ENCODE measurements at places on chromosomes 13 and 19. TPM values are rescaled to one million over a fixed set of nuclear protein-coding genes. Genes with fewer than 3 reads are reported as not detected.

SLC7A10 gene
- total RNA-seq, result not detected

GRCh38 chr19:30425885-30426838 lies 54.0 kb downstream of the ZNF536 start:
- H3K36me3 ChIP-seq, result no peaks in the 10 kb centered on the region
- DNase-seq, result no peak
- no peaks in the 10 kb centered on the region for H3K4me1 ChIP-seq
- no peaks in the 10 kb centered on the region for H3K27me3 ChIP-seq
- no peak overlapping the region for H3K27ac ChIP-seq

- H3K4me3 ChIP-seq, result no peak overlapping the region
- H3K27ac ChIP-seq, result no peak overlapping the region
- no peaks in the 10 kb centered on the region for H3K36me3 ChIP-seq
- peaks cover 9% of the 10 kb centered on the region for H3K4me1 ChIP-seq
- no peak for DNase-seq
These were observed 4.3 kb downstream of the FAAP24 start for GRCh38 chr19:32976223-32976805.

GRCh38 chr13:108609353-108609752 lies 20.1 kb upstream of the MYO16 start:
- no peak for DNase-seq
- H3K27me3 ChIP-seq, result no peaks in the 10 kb centered on the region
- no peaks in the 10 kb centered on the region for H3K4me1 ChIP-seq
- H3K4me3 ChIP-seq, result no peak overlapping the region
- H3K27ac ChIP-seq, result no peak overlapping the region

- no peak overlapping the region for H3K27ac ChIP-seq
- H3K4me3 ChIP-seq, result no peak overlapping the region
- peaks cover 14% of the 10 kb centered on the region for H3K27me3 ChIP-seq
These were observed 110.9 kb downstream of the IER2 start for GRCh38 chr19:13260883-13261653.

GYS1 gene
- 36.0 TPM for total RNA-seq

DNA sequence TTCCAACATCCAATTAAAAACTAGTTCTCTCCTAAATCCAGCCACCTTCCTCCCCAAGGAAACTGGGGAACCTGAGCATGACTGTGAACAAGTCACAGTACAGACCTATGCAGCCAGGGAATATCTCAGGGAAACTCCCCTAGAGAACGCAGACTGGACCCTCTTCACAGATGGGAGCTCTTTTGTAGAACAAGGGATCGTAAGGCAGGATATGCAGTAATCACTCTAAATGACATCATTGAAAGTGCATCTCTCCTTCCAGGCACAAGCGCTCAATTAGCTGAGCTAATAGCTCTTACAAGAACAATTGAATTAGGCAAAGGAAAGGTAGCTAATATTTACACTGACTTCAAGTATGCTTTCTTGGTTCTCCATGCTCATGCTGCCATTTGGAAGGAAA lies 1331.7 kb downstream of the UQCRFS1 start:
- H3K27me3 ChIP-seq, result no peaks in the 10 kb centered on the region
- no peaks in the 10 kb centered on the region for H3K36me3 ChIP-seq
- H3K27ac ChIP-seq, result no peak overlapping the region
- H3K4me1 ChIP-seq, result no peaks in the 10 kb centered on the region
- peak; percentile 80 for DNase-seq

GRCh38 chr19:29667901-29668341 lies 2.7 kb downstream of the PLEKHF1 start:
- H3K4me3 ChIP-seq, result no peak overlapping the region
- DNase-seq, result no peak
- H3K27ac ChIP-seq, result peak overlapping the region; percentile 87
- no peaks in the 10 kb centered on the region for H3K36me3 ChIP-seq
- peaks cover 97% of the 10 kb centered on the region for H3K4me1 ChIP-seq

- H3K27me3 ChIP-seq, result no peaks in the 10 kb centered on the region
- H3K4me3 ChIP-seq, result no peak overlapping the region
- H3K27ac ChIP-seq, result no peak overlapping the region
- DNase-seq, result no peak
These were observed 1029.6 kb downstream of the PCDH9 start for GRCh38 chr13:66200555-66200954.

CGB2 gene
- not detected for total RNA-seq

GPR4 gene
- total RNA-seq, result 5.5 TPM

- H3K4me3 ChIP-seq, result no peak overlapping the region
- peaks cover 9% of the 10 kb centered on the region for H3K4me1 ChIP-seq
- no peaks in the 10 kb centered on the region for H3K36me3 ChIP-seq
- H3K27me3 ChIP-seq, result no peaks in the 10 kb centered on the region
- H3K27ac ChIP-seq, result no peak overlapping the region
These were observed 300.3 kb downstream of the MYO16 start for GRCh38 chr13:108929532-108930206.

DNA sequence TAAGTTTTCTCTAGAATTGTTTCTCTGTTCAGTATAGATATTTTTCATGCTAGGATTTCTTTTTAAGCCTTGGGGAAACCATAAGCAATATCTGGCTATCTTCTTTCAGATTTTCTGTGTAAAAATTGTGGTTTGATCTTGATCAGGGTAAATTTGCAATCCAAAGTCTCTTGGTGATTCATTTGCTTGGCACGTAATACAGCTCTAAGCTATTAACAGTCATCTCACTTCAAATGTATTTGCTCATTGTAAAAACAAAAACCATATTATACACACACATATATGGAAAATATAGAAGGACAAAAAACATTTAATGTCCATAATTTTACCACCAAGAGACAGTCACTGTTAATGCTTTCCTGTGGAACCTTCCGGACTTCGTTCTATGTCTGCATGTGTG lies 191.0 kb downstream of the SHISA2 start:
- no peak for DNase-seq
- H3K36me3 ChIP-seq, result no peaks in the 10 kb centered on the region
- no peaks in the 10 kb centered on the region for H3K27me3 ChIP-seq
- no peak overlapping the region for H3K27ac ChIP-seq
- H3K4me3 ChIP-seq, result no peak overlapping the region

FAM216B gene
- total RNA-seq, result not detected

GRCh38 chr13:46949211-46949610 lies 52.4 kb upstream of the HTR2A start:
- H3K27ac ChIP-seq, result no peak overlapping the region
- no peaks in the 10 kb centered on the region for H3K36me3 ChIP-seq
- H3K27me3 ChIP-seq, result no peaks in the 10 kb centered on the region
- no peaks in the 10 kb centered on the region for H3K4me1 ChIP-seq

GRCh38 chr13:51923983-51924539 lies 62.3 kb downstream of the CCDC70 start:
- H3K4me1 ChIP-seq, result no peaks in the 10 kb centered on the region
- no peak for DNase-seq
- no peak overlapping the region for H3K4me3 ChIP-seq
- H3K36me3 ChIP-seq, result peaks cover 4% of the 10 kb centered on the region
- no peaks in the 10 kb centered on the region for H3K27me3 ChIP-seq

- H3K27me3 ChIP-seq, result peaks cover 4% of the 10 kb centered on the region
- H3K4me3 ChIP-seq, result no peak overlapping the region
- H3K36me3 ChIP-seq, result no peaks in the 10 kb centered on the region
- no peaks in the 10 kb centered on the region for H3K4me1 ChIP-seq
- no peak overlapping the region for H3K27ac ChIP-seq
- DNase-seq, result no peak
These were observed 8.8 kb upstream of the IGFL4 start for GRCh38 chr19:46049597-46049996.

NCAN gene
- not detected for total RNA-seq

DNA sequence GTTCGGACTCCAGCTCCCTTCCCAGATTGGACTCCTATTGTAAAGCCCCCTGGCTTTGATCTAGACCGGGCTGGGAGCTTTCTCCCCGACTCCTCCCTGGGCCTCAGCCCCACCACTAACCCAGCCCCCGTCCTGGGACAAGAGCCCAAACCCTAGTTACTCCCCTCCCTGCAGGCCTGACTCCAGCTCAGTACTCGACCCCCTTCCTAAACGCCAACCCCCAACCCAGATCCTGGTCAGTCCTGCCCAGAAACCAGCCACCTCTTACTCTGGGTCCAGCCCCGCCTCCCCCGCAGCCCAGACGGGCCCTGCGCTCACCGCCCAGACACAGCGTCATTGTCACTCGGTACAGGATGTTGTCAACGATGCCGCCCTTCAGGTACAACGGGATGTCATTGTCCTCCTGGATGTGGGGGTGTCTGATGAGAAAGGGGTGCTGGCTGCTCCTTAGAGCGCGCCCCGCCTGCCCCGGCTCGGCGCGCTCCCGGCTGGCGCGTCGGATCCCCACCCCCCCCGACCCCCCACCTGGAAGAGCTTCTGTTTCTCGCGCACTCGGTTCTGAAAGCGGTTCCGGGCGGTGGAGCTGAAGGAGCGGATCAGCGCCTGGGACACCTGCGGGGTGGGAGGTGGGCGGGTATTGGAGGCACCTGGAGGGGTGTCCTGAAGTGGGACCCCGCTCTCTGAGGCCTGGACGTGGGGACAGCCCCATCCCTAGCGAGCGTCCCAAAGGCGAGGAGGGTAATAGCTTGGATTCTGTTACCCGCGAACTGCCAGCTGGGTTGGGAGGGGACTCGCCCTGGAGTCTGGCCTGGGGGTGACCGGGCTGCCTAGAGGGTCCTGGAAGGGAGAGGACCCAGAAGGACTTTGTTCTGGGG lies 866 bp downstream of the COX7A1 start:
- H3K36me3 ChIP-seq, result peaks cover 49% of the 10 kb centered on the region
- H3K27ac ChIP-seq, result peak overlapping the region; percentile 92
- H3K4me1 ChIP-seq, result peaks cover 31% of the 10 kb centered on the region
- peak overlapping the region; percentile 74 for H3K4me3 ChIP-seq

- peak; percentile 93 for DNase-seq
- peaks cover 23% of the 10 kb centered on the region for H3K36me3 ChIP-seq
- peak within 1 kb of the TSS; percentile 69 for H3K4me3 ChIP-seq
- H3K27me3 ChIP-seq, result peaks cover 8% of the 10 kb centered on the region
- H3K4me1 ChIP-seq, result peaks cover 8% of the 10 kb centered on the region
These were observed at the start of gene ZNF578 for GRCh38 chr19:52453324-52454094. Gene ZNF578, plus strand, starts transcription at chr19:52453553. Its CDS starts 48,293 bp downstream, at chr19:52501846.

OR4F17 gene
- not detected for total RNA-seq

DNA sequence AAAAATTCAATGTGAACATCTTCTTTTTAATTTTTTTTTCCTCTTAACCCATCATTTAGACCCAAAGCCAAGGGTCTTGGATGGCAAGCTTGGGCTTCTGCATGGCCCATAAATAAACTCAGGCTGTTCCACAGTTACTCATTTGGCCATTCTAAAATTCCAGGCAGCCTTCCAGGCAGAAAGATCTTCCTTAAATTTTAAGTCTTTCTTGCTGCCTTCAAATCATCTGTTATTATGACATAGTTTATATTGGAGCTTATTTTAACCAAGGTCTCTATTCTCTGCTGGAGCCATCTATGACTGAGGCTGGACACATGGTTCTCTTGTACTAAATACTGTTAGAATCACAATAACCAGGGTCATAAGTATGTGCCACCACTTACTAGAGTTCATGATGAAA lies 317.3 kb upstream of the MAB21L1 start:
- no peak overlapping the region for H3K4me3 ChIP-seq
- DNase-seq, result no peak
- peak overlapping the region; percentile 63 for H3K27ac ChIP-seq
- H3K36me3 ChIP-seq, result no peaks in the 10 kb centered on the region

DNA sequence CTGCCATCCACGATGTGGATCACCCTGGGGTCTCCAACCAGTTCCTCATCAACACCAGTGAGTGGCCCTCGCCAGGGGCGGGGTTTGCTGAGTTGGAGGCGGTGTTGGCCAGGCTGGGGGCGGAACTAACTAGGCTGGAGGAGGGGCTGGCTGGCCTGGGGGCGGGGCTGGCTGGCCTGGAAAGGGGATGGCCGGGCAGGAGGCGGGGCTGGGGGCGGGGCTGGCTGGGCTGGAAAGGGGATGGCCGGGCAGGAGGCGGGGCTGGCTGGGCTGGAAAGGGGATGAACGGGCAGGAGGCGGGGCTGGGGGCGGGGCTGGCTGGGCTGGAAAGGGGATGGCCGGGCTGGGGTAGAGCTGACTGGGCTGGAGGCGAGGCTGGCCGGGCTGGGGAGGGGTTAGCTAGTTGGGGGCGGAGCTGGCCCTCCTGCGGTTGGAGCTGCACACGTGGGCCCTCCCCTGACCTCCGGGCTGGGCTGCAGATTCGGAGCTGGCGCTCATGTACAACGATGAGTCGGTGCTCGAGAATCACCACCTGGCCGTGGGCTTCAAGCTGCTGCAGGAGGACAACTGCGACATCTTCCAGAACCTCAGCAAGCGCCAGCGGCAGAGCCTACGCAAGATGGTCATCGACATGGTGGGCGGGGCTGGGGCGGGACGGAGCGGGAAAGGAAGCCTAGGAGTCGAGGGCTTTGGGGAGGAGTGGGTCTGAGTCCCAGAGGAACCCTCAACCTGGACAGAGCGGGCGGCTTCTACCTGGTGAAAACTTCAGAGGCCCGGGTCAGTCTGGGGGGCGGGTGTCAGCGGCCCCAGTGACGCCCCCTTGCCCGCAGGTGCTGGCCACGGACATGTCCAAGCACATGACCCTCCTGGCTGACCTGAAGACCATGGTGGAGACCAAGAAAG lies 41.0 kb downstream of the PDE4A start:
- peak; percentile 99 for DNase-seq
- H3K36me3 ChIP-seq, result peaks cover 34% of the 10 kb centered on the region
- H3K27me3 ChIP-seq, result no peaks in the 10 kb centered on the region
- H3K4me3 ChIP-seq, result peak overlapping the region; percentile 47

DNA sequence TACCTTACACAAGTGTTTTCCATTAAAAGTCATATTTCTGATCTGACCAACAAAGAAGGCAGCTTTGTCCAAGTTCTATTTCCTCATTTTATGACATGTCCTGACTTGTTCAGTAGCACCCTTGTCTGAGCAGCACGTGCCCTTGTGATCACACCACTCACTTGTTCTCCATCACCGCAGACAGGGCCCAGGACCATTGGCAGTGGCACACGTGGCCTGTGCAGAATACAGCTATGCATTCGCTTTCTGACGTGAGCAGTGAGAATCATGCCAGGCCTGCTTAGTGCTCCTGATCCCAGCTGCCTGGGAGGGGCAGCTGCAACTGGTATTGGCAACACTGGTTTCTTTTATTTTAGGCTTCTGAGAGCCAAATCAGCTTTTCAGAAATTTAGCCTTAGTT lies 134.2 kb downstream of the FRY start:
- no peak overlapping the region for H3K27ac ChIP-seq
- peaks cover 3% of the 10 kb centered on the region for H3K36me3 ChIP-seq
- no peaks in the 10 kb centered on the region for H3K27me3 ChIP-seq
- H3K4me1 ChIP-seq, result peaks cover 11% of the 10 kb centered on the region
- no peak for DNase-seq

GRCh38 chr19:20039203-20039723 lies at the start of gene ZNF682:
Gene ZNF682, minus strand, starts transcription at chr19:20039505. Its CDS starts 160 bp downstream, at chr19:20039345.
- peak within 1 kb of the TSS; percentile 68 for H3K4me3 ChIP-seq
- peak within 1 kb of the TSS; percentile 76 for H3K27ac ChIP-seq
